Kidney (tissue), 22 donors: ENCODE measurements at places on chromosomes 5 and 9.

GRCh38 chr9:110217656-110218099, 9.7 kb upstream of the C9orf152 start:
- DNase-seq, result no peak

- DNase-seq, result no peak
Measured at GRCh38 chr9:135130207-135130976, 42.9 kb downstream of the OLFM1 start.

- DNase-seq, result no peak
Measured at GRCh38 chr5:62369039-62369438, 34.7 kb downstream of the DIMT1 start.

GRCh38 chr5:96297867-96298266, 135.2 kb downstream of the PCSK1 start:
- DNase-seq, result no peak

- peak; percentile 95 for DNase-seq
Measured at GRCh38 chr5:122129306-122129705, at the start of gene ZNF474. Gene ZNF474 (plus strand): TSS chr5:122129546. CDS start chr5:122151991, 22,445 bp downstream.

- no peak for DNase-seq
Measured at GRCh38 chr5:105274079-105274478, 1711.5 kb upstream of the NUDT12 start.

DNA sequence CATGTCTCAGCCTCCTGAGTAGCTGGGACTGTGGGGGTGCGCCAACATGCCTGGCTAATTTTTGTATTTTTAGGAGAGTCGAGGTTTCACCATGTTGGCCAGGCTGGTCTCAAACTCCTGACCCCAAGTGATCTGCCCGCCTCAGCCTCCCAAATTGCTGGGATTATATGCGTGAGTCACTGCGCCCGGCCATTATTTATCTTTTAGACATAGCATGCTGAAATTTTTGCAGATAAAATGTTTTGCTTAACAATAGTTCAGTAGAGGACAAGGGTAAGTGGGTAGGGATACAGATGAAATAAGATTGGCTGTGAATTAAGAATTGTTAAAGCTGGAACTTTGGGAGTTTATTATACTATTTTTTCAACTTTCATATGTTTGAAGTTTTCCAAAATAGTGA, 150.8 kb upstream of the GRHPR start:
- DNase-seq, result no peak

DNA sequence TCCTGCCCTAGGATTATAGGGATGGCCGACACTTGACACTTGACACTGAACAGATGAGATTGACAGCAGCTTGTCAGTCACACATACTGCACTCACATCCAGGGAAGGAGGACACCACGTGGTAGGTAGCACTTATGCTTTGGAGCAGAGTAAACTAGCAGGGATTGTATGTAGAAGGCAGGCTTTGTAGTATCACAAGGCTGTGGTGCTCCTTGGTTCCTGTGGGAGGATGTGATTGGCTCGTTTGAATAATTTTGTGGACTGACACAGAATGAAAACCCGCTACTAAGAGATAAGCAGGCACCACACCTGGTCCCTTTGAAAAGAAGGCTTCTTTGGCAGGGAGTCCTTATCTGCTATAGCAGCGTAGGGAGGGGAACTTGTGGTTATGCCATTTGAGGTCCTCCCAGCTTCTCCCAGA, 63.6 kb upstream of the IL12B start:
- no peak for DNase-seq

- no peak for DNase-seq
Measured at GRCh38 chr9:107213561-107214028, 69.5 kb upstream of the RAD23B start.

GRCh38 chr5:111739416-111739815, 17.6 kb downstream of the NREP start:
- no peak for DNase-seq

- no peak for DNase-seq
Measured at GRCh38 chr9:91282292-91282691, 79.4 kb downstream of the AUH start.

- DNase-seq, result peak; percentile 55
Measured at GRCh38 chr5:173237875-173238220, 2.8 kb upstream of the NKX2-5 start.

DNA sequence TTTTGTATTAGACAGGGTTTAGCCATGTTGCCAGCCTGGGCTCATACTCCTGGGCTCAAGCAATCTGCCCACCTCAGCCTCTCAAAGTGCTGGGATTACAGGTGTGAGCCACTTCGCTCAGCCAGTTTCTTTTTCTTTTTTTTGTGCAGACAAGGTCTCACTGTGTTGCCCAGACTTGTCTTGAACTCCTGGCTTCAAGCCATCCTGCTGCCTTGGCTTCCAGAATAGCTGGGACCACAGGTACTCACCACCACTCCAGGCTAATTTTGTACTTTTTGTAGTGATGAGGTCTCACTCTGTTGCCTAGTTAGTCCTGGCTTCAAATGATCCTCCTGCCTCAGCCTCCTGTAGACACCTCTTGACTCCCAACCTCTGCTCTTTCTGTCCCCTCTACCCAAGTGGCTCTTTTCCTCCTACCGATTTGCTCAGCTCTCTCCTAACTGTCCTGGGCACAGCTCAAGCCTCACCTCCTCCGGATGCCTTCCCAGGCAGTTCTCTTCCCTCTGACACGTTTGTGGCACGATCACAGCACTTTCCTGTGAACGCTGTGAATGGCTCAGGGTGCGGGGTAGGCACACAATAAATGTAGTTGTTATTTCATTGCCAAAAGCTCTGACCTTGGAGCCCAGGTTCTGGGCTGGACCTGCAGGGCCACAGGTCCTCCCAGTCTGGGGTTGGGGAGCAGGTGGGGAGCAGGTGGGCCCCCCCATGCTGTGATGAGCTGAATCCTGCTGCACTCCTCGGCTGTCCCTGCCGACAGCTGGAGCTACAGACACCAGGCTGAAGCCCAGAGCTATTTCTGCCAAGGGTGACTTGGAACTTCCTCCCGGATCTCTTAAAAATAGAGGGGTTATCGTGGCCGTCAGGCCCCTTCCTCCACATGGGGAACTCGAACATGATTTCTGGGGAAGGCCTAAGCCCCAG, 23.9 kb downstream of the GFI1B start:
- no peak for DNase-seq

DNA sequence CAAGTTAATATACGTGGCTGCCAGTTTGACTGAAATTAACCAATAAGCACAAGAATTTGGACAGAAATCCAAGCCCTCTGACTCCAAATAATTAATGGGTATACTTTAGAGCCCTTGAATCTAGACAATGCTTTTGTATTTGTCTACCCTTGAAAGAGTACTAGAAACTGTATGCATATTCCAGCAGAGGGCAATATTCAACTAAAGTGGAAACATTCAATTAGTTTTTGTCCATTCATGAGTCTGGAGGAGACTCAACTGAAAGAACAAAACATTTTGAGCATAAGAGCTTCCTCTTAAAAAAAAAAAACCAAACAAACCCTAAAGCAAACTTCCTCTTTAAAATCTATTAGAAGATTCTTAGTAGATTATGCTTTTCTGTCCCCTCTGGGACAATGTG, 157.8 kb downstream of the ARHGEF28 start:
- no peak for DNase-seq

DNA sequence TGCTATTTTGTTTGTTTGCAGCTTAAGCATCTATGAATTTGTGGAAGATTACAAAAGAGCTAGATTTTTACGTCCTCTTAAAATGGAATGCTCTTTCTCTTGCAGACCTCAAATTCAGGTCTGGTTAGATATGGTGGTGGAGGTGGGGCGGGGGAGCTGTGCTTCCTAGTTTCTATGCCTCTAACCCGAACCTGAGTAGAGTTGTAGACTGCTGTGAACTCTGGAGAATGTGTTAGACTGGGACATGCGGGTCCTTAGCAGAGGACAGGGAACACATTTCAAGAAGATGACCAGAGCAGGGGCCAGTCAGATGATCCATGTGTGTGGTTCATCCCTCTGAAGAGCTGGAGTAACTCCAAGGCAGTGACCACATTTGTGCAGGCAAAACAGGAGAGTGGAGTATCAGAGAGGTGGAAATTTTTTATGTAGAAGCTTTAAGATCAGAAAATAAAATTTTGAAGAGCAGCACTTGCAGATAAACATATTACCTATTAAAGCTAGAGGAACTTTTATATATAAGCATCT, 154.9 kb downstream of the FAM174A start:
- DNase-seq, result no peak

DNA sequence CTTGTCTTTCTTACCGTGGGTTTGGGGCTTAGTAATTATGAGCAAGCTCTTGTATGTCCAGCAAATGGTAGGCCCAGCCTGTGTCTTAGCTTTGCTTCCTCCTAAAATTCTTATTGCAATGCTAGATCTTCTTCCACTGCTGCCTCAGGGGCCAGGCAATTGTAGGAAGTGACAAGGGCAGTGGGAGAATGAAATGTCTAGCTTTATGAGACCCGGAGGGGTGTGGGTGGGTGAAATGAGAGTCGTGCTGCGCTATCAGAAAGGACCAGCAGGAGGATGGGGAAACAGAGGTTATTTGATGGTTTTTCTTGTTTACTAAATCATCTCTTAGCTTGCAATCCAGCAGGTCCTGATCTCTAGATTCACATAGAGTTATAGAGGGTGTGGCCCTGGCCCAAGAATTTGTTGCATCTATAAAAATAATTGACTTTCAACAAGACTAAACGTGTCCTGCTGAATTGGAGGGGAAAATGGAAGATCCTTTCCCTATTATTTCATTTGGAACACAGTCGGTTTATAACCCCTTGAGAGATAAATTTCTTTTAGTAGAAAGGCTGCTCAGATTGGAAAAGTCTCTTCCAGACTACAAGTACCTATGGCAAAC, 43.7 kb downstream of the ZNF366 start:
- DNase-seq, result no peak

- DNase-seq, result no peak
Measured at GRCh38 chr9:73539881-73540390, 388.3 kb downstream of the ANXA1 start.

GRCh38 chr5:74422671-74423070, 217.9 kb downstream of the ENC1 start:
- no peak for DNase-seq

GRCh38 chr9:93900436-93900819, 54.7 kb downstream of the BARX1 start:
- DNase-seq, result no peak

DNA sequence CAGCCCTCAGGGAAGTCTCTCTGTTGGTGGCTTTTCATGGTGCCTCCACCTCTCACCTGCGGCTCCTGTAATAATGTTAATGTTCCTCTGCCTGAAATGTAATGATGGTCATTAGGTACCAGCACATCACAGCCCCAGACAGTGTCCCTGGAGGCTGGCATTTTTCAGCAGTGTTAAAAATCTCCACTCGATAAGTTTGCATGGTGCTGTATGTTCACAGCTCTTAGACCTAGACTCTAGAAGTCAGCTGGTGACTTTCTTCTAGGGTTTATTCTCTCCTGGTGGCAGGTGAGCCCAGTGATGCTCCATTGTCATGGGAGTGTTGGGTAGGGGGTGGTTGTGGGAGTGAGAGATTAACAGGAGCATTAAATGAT, 53.1 kb downstream of the GPR107 start:
- DNase-seq, result no peak

- DNase-seq, result no peak
Measured at GRCh38 chr9:93218671-93219420, 34.9 kb downstream of the WNK2 start.
